ENCODE measurements at places on chromosomes 1 and 21. TPM values are rescaled to one million over a fixed set of nuclear protein-coding genes. Genes with fewer than 3 reads are reported as not detected.

GRCh38 chr1:11156441-11156840 is 32.7 kb upstream of the ANGPTL7 start:
- no peak for DNase-seq

DNA sequence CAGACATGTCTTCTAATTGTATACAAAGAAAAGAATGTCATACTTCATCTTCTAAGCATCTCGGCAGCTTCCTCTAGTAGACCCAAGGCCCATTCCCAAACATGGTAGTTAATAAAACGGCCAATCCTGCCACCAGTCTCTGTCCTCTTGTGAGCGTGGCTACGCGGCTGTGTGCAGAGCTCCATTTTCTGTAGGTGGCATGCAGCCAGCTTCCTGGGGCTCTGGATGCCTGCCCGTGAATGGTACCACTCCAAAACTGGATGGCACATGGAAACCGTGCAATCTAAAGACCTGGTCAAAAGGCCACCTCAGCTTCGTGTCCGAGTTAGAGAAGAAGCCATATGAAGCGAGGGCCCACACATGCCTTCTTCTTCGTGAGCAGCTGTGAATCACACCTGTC is 110.7 kb downstream of the SIPA1L2 start:
- DNase-seq, result no peak

DNA sequence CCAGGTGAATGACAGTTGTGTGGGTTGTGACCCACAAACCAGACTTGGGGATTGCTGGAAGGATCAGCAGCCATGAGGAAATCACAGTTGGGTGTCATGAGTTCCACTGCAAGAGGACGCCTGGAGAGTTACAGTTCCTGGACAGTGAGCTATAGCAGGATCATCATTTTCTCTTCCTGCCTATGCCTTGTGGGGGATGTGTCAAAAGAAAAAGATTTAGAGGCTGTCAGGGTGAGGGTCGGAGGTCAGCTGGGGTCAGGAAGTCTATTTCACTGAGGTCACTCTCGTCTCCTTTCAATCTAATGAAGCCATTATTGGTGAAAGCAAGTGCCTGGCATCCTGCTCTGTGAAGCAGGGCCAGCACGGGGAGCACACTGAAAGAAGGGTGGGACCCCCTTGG is 7.0 kb upstream of the LIN28A start:
- no peak for DNase-seq

DNA sequence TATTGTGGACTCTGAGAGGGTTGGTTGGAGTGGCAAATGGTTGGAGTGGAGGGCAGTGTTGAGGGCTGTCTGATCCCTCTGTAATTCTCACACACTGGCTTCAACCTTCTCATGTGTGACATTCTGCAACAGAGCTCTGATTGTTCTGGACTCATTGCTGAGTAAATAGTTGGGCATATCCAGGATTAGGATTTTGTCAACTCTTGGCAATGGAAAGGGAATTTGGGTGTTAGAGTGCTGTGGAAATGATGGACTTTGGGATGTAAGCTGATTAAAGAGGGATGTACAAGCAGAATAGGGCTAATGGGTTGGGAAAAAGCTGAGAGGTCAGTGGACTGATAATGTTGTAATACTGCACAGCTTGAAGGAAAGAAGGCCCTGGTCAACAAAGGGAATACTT is 16.5 kb downstream of the TLCD4 start:
- no peak for DNase-seq

GRCh38 chr1:113929750-113930498 is 800 bp downstream of the HIPK1 start:
- DNase-seq, result peak; percentile 55

- no peak for DNase-seq
Measured at GRCh38 chr1:160429702-160430535, 29.6 kb downstream of the VANGL2 start.

- peak; percentile 88 for DNase-seq
Measured at GRCh38 chr1:3746830-3747521, 5.3 kb upstream of the CCDC27 start.

GRCh38 chr1:212328248-212328647 is 43.0 kb downstream of the PPP2R5A start:
- DNase-seq, result no peak

DNA sequence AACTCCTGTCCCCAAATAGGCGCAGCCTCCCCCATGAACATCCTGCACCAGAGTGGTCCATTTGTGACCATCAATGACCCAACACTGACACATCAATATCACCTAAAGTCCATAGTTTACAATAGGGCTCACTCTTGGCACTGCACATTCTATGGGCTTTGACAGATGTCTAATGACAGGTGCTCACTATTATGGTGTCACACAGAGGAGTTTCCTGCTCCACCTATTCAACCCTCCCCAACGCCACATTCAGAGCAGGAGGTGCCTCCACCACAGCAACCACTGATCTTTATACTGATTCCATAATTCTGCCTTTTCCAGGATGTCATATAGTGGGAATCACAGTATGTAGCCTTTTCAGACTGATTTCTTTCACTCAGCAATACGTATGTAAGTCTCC is 24.2 kb downstream of the GNG4 start:
- DNase-seq, result no peak

- no peak for DNase-seq
Measured at GRCh38 chr1:205391386-205391785, 30.5 kb downstream of the LEMD1 start.

DNA sequence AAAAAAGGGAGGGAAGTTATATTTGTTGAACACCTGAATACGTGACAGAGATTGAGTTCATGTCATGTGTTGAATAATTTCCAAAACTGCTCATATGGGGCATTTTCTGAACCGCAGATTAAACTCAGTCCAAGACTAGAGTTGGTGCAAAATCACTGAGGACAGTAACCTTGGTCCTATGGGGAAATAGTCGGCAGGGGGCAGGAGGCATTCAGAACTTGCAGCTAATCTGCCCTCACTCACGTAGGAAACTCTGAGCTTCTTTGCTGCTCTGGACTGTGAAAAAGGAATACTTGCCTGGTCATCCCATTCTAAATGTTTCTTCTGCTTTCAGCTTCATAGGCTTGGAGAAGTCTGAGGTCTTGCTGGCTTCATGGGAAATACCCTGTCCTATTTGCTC is 228.3 kb upstream of the ZP4 start:
- DNase-seq, result no peak

DNA sequence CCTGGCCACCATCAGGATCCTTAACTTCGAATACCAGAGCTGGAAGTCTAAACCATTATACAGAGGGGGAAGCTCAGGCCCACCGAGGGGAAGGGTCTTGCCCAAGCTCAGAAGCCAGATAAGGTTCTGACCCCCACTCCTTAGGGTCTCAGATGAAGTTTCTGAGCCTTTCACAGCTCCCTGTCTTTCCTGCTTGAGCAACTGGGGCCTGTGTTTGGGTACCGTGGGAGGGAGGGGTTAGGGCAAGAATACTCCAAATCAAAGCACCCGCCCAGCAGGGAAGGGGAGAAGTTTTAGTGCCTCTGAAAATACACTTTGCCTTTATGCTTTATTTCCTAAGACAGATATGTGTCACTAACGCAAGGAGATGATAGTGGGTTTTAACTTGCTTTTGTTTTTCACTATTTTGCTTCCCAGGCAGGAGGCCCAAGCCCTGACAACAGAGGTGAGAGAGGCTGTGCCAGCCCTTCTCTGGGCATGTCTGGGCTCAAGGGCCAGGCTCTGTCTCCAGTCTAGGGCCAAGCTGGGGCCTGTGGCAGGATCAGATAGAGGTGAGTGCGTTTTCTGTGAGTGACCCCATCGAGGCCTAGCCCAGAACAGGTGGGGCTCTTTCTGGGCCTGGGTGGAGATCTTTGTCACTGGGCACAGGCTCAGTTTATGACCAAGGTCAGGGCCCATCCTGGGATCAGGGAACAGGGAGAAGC is 20.5 kb upstream of the TENT5B start:
- DNase-seq, result no peak

DNA sequence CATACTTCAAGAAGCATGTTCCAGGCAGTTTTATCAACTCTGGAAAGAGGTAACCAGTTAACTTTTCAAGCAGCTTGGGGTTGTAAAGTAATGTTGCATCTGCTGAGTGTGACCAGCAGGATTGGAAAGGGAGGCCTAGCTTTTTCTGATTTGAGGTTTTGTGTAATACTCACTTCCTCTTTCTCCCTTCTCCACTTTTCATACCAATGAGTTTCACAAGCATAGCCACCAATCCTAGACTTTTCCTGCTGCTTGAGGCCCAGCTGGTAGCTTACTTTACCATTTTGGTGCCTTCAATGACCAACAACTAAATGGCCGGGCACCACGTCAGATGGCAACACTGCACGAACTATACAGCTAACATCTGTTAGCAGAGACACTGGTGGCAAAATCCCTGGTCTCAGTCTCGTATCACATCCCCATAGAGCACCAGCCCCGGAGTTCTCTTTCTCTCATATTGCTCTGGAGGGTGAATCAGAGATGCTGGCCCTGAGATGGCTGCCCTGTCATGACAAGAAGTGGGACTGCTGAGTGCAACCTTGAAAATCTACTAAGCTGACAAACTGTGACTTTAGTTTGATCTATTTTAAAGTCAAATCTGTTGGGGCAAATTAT is 14.8 kb upstream of the GPR88 start:
- DNase-seq, result no peak

DNA sequence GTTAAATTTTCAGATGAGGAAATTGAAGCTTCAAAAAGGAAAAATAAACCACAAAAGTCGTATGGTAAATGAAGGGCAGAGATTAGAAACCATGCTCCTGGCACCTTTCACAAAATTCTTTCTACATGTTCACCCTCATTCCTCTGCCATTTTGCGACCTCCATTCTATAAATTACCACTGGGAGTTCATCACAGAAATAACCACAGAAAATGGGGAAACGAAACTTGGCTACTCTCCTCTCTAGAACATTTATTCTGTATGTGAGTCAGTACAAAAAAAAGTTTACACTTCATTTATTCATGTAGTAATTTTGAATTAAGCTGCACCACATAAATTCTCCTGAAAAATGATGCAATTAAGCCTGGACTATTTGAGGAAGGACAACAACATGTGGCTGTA is 320.9 kb upstream of the C1orf87 start:
- DNase-seq, result no peak

NFYC gene
- total RNA-seq, result 43.1 TPM

ZDHHC18 gene
- total RNA-seq, result 16.5 TPM

BCAN gene
- 0.17 TPM for total RNA-seq

MSH4 gene
- total RNA-seq, result 0.14 TPM

SAMD11 gene
- 10.0 TPM for total RNA-seq

EFNA3 gene
- 1.4 TPM for total RNA-seq
